ENCODE measurements at places on chromosomes 7 and 10.

DNA sequence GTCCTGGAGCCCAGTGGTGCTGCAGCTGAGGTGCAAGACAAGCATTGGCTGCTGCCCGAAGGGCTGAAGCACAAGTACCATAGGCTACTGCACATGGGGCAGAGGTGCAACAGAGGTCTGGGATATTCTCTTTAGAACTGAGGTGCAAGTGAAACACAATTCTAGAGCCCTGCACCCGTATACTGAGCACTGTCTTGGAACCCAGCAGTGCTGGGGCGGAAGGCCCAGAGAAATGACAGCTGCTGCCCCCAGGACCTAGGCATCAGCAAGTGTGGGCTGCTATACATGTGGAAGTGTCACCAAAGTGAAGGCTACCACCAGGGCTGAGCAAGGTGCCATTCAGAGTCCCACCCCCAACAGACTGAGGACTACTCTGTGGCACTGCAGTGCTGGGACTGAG lies 393.6 kb upstream of the STEAP1 start:
- DNase-seq = no peak

DNA sequence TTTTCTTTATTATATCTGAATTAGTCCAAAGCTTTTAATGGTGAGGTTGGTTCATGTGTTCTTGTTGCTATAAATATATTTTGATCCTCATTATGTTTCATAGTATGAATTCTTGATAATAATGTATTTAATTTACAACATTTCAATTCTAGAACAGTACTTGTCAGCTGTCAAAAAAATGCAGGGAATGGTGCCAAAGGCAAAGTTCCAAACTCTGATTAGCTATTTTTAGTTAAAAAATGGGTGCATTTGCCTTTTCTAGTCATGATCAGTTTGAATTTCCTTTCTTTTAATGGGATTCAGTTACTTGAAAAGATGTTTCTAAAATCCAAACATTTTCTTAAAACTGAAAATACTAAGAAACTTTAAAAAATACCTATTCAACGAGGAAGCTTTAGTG lies 49.6 kb downstream of the ANKIB1 start:
- no peak for DNase-seq

GRCh38 chr7:149771720-149772240 lies 1.6 kb downstream of the ZNF467 start:
- DNase-seq = peak; percentile 99

- DNase-seq = peak; percentile 33
Measured at GRCh38 chr10:104293011-104293410, 24.0 kb downstream of the GSTO2 start.

DNA sequence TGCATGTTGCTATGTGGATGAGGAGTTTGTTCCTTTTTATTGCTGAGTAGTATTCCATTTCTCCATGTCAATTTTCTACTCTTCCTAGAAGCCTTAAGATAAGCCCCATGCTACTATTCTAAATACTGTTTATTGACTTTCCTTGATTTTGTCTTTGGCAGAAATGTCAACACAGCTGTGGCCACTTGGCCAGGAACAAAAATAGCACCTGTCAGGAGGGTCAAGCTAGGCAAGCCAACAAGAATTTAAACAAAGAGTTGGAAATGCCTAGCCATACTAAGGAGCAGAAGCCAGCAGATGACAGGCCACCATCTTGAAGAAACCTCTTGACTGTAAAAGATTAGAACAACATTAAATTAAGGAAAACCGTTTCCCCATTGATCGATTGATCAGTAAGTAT lies 34.7 kb downstream of the JAZF1 start:
- DNase-seq = no peak

DNA sequence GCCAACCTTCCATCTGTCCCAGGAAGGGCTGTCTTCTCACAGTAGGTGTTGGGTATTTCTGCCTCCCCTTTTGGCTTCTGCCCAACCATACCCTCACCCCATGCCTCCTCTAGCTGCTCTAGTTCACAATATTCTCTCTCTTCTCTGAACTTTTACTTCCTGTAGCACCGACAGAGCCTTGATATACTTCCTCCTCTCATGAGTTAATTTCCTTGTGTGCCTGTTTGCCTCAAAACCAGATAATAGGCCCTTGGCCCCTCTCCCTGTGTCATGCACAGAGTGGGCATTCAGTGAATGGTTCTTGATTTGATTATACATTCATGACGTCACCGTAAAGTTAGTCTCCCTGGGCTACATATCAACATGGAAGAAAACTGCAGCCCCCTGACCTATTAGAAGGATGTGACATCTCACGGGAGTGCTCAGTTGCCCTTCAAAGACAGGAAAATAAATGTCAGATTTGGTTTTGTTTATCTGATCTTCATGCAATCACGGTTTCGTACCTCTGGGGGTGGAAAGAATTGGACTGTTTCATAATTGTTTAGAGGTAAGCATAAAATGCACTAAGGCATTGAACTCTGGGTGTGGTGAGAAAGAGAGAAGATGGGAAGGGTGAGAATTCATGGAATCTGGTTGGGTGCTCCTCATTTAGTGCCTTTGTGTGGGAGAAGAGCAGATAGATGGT lies 127.7 kb downstream of the ITIH5 start:
- DNase-seq = no peak

GRCh38 chr10:113291413-113291812 lies 261.4 kb upstream of the HABP2 start:
- no peak for DNase-seq

DNA sequence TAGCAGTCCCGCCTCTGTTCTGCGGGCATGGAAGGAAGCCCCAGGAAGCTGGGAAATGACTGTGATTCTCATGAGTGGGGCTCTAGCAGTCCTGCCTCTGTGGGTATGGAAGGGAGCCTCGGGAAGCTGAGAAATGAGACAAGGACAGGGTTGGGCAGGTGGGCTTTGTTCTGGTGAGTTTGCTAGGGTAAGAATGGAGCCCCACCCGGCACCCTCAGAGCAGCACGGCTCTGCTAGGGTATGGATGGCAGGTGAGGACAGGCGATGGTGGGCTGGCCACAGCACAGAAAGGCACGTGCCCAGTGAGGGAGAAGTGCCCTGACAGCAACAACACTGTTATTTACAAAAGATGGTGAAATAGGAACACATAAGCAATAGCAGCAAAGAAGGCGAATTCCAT lies 39.6 kb downstream of the SVIL start:
- no peak for DNase-seq

- no peak for DNase-seq
Measured at GRCh38 chr7:74293577-74293908, 4.3 kb downstream of the CLIP2 start.

DNA sequence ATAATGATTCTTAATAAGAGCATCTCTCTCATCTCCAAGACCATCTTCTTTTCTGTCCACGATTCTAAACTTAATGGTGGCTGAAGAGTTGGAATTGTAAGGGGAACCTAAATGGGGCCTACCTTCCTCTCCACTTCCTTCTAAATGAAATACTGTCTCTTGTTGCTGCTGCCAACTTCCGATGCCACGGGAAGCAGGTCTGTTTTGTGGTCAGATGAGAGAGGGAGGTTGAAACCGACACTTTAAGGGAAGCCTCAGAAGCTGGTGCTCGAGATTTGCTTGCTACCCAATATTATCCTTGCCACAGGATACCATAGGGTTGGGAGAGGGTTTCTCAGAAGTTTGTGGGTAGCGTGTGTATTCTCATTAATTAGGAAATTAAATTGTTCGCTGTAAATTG lies 464.1 kb downstream of the SUGCT start:
- DNase-seq = no peak

DNA sequence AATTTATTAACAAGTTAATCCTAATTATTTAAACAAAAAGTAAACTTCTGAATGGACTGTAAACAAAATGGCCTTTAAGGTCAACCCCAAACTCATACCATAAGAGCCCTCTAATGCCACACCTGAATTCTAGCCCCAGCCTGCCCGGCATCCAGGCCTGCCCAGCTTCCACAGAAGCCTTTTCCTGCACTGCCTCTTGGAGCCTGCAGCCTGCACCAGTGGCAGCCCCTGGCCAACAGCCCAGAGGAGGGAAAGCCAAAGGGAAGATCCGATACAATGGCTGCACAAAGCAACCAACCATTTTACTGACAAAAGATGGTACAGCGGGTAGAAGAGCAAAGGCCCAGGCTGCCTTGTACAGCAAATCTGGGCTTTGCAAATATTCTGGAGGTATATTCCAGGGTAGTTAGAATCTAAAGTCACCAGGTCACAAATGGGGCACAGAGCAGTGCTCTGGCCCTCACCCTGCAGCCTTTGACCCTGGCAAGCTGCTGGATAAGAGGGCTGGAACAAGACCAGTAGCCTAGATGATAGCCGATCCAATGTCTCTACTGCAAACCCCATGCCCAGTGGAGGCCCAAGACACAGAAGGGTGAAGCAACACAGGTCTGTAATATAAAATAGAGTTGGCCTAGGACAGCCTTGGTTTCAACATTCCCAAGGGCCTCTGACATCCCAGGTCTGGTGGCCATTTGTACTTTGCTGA lies 12.5 kb upstream of the CH25H start:
- no peak for DNase-seq

- DNase-seq = no peak
Measured at GRCh38 chr10:75803816-75804552, 372.6 kb downstream of the LRMDA start.

DNA sequence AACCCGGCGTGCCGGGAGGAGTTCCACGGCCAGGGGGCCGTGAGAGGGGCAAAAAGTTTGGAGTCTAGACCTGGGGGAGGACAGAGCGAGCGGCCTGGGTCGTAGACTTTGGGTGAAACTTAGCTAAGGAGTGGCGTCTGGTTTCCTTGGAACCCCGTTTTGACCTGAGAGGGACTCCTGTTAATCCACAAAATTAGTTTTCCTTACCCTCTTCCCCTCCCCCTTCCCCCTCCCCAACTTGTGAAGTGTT lies 574 bp downstream of the MARCHF5 start:
- DNase-seq = no peak

GRCh38 chr10:22250897-22251660 lies 33.3 kb upstream of the EBLN1 start:
- DNase-seq = no peak

DNA sequence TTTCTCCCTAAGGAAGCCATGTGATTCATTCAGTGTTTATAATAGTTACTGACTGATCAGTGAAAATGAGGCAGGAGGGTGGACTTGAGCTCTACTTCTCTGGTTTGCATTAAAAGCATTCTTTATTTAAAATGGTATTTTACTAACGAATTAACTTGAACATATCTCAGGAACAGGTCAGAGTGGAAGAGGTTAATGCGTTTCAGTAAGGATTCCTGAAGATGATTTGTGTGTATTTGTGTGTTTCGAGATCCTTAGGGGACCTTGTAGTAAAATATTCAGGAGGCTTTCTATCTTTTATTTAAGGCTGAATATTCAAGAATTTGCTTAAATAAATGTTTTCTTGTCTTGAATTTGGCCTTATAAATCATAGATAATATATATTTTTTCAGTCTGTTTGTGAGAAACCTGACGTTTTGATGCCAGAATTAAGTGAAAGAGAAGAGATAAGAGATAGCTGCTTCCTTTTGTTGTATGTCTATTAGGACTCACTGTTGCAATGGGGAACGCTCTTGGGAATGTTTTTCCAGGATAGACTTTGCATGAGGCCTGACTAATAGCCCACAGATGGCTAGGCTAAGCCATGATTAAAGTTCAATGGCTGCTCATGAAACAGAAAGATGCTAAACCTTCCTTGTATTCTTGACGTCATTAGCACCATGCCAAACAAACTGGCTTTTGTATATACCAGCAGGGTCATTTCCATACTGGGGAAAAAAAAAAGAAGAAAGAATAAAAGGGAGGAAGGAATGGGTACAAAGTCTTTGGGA lies 93.8 kb upstream of the MTPN start:
- no peak for DNase-seq

DNA sequence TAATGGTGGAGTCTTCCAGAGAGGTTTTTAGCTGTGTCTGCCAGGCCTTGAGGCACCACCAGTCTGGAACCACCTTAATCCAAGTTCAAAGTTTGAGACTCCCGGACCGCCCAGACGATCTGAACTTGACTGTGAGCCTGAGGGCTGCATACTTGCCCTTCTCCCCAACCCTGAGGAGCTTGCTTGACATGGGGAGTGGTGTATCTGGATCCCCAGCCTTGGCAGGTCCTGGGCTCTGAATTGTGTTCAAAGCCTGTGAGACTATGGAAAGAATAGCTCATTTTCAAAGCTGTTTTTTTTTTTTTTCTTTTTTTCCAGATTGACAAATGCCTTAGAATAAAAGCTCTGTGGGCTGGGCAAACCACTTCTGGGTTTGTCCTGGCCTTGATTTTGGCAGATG lies 22.3 kb upstream of the CAMK1D start:
- DNase-seq = no peak

GRCh38 chr7:139995017-139995915 lies 67.5 kb downstream of the PARP12 start:
- peak; percentile 55 for DNase-seq

DNA sequence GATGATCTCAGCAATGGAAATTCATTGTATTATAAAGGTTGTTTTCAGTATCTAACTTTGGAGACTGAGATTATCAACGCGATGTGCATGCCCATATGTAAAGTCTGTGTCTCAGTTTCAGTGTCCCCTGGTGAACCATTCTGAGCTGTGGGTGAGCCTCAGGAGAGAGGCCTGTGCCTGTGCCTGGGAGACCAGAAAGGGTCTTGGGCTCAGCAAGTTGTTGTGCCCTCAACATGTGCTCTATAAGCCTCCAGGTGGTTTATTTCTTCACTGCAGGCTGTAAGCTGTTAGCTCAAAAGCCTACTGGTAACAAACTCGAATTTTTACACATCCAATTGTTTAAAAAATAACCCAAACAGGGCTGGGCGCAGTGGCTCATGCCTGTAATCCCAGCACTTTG lies 151.9 kb downstream of the PKD1L1 start:
- no peak for DNase-seq

DNA sequence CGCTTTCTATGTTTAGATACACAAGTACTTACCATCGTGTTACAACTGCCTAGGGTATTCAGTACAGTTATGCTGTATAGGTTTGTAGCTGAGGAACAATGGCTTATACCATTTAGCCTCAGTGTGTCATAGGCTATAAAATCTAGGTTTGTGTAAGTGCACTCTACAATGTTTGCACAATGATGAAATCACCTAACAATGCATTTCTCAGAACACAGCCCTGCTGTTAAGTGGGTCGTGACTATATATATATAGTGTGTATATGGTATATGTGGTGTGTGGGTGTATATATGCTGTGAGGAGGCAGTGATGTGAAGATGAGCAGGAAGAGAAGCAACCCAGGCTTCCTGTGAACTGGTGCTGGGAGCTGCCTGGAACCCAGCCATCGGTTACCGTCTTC lies 65.6 kb upstream of the MKI67 start:
- DNase-seq = no peak

DNA sequence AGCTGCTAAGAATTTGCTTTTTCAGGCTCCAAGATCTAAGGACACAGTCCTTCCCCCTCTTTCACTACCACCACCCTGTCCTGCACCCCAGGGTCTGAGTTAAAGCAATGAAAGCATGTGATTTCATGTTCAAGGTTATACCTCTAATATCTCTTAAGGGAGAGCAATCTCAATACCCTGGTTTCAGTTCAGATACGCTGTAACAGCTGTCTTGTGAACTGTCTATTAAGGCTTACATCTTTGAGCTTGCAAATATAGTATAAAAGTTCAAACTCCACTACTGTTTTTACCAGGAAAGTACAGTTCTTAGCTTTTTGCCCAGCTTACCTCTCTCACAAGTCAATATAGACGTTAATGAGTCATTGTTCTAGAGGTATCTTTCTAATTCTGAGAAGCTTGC lies 2.6 kb downstream of the CPVL start:
- no peak for DNase-seq

- peak; percentile 7 for DNase-seq
Measured at GRCh38 chr7:82323806-82324205, 119.8 kb downstream of the CACNA2D1 start.

- no peak for DNase-seq
Measured at GRCh38 chr10:20988357-20988983, 91.4 kb upstream of the NEBL start.

GRCh38 chr7:144390481-144390880 lies 13.0 kb downstream of the NOBOX start:
- DNase-seq = no peak

- DNase-seq = no peak
Measured at GRCh38 chr7:149868623-149869290, 5.0 kb upstream of the ATP6V0E2 start.

Data from GM03348 (cell line).